ENCODE measurements at places on chromosomes 1 and 21.

- no peak for DNase-seq
These were observed 15.2 kb upstream of the PGBD2 start for GRCh38 chr1:248890549-248891498.

DNA sequence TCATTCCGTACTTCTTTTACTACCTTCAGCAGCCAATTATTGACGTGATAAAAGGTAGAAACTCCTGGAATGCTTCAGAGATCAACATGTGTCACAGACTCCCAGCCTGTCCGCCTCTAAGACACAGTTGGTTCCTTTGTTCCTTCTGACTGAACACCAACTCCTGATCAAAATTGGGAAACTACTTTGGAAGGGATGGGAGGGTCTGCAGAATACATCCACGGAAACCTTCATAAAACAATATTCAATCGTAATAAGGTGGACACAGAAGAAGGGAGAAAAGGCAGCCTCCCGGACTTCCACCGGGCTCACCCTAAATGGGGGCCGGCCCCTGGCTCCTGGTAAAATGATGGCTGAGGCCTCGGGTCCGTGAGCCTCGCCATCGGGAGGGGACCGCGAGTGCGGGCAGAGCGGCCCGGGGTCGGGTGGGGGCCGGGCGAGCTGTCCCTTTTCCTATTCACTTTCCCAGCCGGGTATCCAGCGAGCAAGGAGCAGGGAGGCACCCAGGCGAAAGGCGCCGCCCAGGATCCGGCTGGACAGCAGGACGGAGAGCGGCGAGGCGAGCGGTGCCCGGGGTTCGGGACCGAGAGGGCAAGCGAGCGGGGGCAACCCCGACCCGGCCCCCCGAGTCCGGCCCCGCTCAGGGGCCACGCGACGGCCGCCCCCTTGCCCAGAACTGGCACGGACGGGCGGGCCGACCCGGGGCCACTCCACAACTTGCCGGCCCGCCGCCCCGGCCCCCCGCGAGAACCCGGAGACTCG is 805 bp downstream of the NRIP1 start:
- no peak for DNase-seq

DNA sequence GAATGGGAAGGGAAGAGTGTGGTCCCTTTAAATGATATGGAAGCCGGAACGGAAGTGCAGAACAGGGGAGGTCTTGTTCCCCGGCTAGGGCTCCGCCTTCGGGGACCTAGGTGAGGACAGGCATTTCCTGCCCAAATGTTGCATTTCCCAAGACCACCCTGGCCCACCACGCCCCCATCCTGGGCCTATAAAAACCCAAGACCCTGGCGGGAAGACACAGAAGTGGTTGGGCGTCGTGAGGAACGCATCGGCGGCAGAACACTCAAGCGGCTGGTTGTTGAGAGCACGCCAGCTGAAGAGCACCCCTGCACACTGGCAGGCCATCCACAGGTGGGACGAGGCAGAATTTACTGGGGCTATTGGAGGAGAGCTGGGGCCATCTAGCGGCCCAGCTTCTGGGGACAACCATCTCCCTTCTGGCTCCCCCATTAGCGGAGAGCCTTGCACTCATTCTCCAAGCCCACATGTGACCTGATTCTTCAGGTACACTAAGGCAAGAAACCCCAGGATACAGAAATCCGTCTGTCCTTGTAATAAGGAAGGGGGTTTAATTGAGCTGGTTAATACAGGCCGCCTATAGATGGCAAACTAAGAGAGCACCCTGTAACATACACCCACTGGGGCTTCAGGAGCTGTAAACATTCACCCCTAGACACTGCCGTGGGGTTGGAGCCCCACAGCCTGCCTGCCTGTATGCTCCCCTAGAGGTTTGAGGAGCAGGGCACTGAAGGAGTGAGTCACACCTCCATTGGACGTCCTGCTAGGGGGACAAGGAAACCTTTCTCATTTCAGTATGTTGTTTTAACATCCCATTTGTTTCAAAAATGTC is 1327.9 kb downstream of the BRINP3 start:
- no peak for DNase-seq

- DNase-seq: no peak
These were observed 45.1 kb upstream of the SCCPDH start for GRCh38 chr1:246678816-246679793.

GRCh38 chr1:110150330-110151174 is at the start of gene SLC6A17:
TSS of gene SLC6A17 (plus strand) at chr1:110150494. CDS start at chr1:110166930, 16,436 bp downstream.
- DNase-seq: no peak

DNA sequence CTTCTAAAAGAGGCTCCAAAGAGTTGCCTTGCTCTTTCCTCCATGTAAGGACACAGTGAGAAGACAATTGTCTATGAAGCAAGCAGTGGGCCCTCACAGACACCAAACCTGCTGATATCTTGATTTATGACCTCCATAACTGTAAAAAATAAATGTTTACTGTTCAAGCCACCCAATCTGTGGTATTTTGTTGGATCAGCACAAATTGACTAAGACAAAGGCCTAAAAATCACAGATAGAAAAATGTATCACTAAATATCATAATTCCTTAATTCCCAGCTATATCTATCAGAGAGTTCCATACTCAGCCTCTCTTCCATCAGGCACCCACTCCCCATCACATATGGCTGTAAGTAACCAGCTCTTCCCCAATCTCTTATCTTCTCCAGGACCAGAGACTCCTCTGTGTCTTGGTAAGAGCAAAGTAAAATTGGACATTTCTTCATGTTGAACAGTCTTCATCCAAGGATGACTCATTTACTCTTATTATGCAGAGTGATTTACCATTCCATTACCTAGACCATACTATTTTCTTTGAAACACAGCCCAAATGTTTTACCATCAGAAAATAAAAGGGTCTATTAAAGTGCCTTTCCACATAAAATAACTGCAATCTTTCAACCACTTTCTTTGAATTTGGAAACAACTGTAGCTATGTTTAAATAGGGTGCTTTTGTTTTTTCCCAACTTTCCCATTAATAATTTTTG is 503.6 kb downstream of the MRPL39 start:
- no peak for DNase-seq

DNA sequence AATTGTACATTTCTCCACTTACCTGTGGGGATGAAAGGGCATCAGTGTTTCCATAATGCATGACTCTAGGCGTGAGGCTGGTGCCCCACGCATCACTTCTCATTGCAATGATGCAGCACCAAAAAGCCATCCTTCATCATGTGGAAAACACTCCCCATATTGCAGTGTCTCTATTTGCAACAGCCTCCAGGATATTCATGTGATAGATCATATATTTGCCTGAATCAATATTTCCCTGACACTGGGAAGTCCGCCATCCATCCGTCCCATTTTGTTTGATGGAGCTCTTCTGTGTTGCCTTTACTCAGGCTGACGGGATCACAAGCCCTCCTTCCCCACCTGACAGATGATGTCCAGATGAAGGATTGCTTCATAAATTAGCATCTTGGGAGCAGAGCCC is 74.5 kb upstream of the CAMK1G start:
- DNase-seq: no peak

- no peak for DNase-seq
These were observed 48.7 kb upstream of the PRELP start for GRCh38 chr1:203426870-203427269.

DNA sequence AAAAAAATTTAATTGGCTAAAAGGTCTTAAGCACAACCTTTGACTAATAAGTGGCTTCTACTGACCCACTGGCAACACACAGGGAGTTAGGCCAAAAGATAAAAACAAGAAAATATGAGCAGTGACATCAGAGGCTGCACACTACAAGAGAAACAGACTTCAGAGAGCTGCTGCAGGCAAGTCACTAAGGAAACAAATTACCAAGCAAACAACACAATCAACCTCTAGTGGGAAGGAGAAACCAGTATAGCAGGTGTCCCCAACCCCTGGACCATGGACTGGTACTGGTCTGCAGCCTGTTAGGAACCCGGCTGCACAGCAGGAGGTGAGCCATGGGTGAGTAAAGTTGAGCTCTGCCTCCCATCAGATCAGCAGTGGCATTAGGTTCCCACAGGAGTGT is 20.8 kb upstream of the ENSA start:
- no peak for DNase-seq

- DNase-seq: no peak
These were observed 11.3 kb downstream of the TMEM63A start for GRCh38 chr1:225870911-225871310.

DNA sequence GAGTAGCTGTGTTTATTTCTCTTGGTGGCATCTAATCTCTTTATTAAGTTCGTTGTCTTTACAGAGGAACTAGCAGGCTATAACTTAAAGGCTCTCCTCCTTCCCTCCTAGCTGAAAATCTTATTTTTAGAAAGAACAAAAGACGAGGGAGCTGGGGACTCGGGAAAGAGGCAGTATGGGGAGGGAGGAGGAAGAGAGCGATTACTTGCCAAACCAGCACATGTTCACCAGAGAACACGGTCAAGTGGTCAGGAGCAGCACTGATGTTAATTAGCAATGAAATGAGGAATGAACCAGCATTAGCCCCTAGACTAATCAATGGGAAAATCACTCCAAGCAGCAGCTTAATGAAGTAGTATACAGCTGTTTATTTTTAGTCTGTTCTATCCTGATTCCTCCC is 171.3 kb upstream of the ESRRG start:
- no peak for DNase-seq

DNA sequence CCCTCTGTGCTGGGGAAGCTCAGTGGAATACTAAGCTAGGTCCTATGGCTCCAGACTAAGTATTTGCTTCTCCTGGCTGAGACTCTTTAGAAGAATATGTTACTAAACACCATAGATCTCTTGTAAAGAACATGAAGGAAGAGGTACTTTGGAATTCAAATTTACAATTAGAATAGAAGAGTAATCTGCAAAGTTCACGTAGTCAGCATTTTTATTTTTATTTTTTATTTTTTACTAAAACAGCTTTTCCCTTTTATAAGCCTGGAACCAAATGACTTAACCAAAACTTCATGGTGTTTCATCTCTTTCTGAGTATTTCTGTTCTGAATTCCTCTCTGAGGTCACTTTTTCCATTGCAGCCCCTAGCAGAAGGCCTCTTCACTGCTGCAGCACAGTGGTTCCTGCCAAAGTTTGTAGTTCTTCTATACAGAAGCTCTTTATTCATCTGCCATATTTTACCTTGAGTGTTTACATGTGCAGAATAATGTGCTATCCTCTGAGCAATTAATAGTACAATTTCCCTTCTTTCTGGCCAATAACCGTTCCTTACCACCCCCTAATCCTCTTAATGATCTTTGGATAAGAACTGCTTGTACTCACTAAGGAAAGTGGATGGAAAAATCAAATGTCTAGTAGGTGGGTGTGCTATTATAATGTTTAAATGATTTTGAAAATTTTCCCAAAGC is 27.2 kb downstream of the TSEN15 start:
- DNase-seq: no peak

DNA sequence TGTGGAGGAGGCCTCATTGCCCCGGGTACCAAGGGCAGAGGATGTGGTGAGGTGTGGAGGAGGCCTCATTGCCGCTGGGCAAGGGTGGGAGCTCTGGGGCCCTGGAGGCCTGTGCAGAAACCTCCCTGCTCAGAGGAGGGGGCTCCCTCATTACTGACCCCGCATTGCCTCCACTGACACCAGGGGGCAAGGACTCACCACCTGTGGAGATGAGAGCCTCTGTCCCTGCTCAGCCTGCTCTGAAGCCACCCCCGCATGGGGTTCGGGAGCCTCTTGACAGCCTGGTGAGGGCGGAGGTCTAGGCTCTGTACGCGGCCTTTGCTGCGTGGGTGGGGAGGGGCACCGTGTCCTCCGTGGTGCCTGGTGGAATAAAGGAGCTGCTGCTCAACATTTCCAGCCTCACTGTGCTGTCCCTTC is 95.0 kb upstream of the COL6A1 start:
- DNase-seq: no peak

DNA sequence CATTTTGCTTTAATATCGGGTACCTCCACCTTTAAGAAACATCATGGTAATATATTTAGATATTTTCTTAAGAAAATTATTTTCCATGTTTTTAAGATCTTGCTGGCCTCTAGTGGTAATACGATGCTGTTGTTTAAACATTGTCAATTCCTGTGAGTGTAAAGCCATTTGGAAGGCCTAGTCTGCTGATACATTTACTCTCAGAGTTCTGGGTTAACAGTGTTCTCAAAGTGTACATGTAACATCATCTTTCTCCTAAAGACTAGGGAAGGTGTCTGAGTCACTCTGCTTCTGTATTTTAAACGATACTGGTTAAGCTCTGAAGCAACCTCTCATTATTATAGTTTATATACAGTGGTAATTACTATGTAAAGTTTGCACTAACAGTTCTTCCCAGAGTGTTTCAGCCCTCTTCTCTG is 189.1 kb downstream of the RASAL2 start:
- DNase-seq: no peak

- no peak for DNase-seq
These were observed 14.4 kb downstream of the CYP4B1 start for GRCh38 chr1:46812996-46813857.

DNA sequence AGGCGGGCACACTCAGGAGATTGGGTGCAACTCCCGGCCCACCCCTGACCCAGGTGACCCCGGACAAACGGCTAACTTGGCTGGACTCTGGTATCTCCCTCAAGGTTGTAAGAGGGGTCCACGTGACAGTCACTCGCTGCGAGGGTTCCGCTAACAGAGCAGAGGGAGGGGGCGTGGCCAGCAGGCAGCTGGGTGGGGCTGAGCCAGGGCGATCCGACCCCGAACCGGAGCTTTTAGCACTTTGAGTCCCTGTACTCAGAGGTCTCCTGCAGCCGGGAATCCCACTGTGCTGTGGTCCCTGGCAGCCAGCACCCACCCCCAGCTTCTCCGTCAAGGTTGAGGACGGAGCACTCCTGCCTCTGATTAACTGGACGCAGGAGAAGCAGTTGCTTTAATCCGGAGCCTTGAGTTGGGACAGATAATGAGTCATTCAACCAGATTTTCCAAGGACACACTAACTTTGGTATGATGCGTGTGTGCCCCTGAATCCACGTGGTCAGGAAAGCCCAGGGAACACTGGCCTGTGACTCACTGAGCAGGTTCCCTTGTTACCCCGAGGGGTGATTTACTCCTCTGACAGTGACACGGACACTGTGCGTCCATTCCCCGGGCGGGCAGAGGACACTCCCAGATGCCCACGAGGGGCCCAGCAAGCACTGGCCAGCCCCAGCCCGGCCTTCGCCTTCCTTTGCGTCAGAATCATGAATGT is 16.8 kb downstream of the TRPM2 start:
- no peak for DNase-seq

DNA sequence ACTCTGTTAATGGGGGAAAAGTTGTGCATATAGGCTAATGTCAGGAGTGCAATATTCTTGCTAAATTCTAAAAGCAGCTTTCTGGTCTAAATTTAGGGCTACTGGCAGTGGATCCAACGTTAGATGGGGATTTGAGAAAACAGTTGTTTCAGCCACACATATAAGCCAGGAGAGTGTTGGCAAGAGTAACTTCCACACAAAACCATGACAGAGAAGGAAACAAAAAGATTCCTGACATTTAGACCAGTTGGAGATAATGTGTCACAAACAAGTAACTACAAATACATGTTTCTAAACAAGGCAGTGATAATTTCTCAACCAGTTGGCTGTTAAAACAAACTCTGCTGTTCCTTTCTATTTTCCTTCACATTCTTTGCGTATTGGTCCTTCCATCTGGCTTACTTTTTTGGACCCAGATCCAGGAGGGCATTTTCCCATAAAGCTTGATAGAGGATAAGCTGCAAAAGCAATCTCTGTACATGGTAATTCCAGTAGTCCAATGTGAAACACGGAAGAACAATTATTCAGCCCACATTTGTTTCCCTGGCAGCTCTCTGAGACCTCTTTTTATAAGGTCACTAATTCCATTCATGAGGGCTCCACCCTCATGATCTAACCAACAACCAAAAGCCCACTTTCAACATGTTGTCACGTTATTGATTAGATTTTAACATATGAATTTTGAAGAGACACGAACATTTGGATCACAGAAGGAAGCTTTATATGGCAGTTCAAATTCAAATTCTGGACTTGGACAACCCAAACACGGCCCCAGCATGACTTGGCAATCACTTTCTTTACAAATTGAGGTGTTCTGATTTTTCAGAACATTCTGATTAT is 1888.6 kb downstream of the MRPL39 start:
- DNase-seq: no peak
